ENCODE measurements at places on chromosomes 3 and 15. TPM values are rescaled to one million over a fixed set of nuclear protein-coding genes. Genes with fewer than 3 reads are reported as not detected.

- DNase-seq = no peak
Measured at GRCh38 chr3:175274056-175274455, 414.9 kb downstream of the NAALADL2 start.

GRCh38 chr3:6680119-6680806 is 180.7 kb upstream of the GRM7 start:
- DNase-seq = no peak

DNA sequence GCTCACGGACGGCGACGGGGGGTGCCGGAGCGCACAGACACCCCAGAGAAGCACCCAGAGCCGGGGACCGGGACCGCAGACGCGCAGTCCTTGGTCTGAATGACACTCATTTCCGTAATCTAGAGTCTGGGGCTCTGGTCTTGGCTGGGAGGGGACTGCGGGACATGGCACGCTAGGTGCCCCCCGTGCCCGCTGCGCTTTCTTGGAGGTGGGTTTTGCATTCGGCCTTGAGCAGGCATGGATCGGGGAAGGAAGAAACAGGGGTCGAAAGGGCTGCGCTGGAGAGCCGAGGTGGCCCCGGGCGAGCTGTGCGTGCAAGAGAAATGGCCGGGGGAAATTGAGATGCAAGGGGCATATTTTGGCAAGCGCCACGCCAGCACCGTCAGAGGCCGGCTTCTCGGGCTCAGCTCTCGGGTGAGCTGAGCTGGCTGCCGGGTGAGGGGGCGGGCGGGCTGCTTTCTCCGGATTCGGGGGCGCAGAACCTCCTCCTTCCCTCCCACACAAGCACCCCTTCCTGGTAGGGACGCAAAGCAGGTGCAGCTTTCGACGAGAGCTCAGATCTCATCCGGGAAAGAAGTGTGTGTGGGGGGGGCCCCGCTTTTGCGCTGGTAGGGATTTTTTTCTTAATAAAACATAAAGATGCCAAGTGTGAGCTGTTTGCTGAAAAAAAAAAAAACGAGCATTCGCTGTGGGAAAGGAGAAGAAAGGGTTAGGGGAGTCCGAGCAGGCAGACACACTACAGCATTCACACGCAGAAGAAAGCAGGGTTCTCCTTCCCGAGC is 963 bp upstream of the NTRK3 start:
- no peak for DNase-seq

DNA sequence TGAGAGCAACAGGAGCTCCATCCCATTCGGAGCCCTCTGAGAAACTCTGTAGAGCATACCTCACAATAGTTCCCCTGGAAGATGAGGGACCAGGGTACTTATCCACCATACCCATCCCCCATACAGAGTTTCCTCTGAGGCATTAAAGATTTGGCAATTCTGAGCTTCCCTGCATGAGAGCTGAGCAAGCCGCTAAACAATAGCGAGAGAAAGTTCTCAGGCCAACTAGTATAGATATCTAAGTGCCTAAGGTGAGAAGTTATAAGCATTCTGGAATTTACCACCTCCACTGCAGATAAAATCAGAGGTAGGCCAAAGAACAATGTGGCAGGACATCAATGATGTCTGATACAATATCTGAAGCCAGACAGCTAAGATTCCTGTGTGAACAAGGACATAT is 129.1 kb upstream of the MBNL1 start:
- DNase-seq = no peak

DNA sequence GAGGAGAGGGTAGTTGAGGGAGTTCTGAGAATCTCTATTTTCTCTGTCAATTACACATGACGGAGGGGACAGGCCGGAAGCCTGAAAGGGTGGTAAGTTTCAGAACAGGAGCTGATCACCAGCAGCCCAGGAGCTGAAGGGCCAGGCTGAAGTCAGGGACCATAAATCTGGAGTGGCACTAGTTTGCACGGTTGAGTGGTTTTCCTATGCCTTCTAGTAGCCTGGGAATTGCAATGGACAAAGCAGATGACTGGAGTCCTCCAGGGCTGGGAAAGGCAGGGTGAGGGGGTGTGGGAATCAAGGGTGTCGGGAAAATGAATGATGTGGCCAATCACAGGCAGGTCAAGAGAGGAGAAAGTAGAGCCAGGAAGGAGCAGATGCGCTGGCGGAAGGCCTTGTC is 72.5 kb downstream of the MAGEF1 start:
- DNase-seq = no peak

DNA sequence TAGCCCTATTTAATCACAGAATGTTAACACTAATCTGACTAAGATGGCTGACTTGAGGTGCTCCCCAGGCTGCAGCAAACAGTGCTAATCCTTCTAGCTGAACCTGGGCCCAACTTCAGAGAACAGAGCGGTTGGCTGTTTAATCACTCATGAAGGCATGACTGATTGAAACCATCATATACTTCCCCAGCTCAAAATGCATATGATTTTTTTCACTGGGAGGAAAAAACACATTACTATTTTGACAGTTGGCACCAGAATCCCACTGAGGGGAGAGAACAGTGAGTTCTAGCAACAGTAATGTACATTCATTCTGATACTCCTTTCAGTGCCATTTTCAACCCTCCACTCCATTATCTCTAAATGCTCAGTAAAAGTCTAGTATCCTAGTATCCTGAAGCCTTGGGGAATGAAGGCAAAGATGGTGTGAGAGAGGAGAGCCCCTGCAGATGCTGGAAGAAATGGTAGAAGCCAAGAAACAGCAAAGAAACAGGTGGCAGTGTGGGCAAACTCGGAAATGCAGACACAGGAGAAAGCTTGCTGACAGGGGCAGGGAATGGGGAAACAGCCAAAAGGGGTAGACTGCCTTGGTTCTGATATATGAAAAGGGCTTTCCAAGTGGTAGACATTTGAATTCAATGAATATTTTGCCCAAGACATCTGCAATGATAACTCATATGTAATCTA is 34.4 kb upstream of the CASR start:
- no peak for DNase-seq

DNA sequence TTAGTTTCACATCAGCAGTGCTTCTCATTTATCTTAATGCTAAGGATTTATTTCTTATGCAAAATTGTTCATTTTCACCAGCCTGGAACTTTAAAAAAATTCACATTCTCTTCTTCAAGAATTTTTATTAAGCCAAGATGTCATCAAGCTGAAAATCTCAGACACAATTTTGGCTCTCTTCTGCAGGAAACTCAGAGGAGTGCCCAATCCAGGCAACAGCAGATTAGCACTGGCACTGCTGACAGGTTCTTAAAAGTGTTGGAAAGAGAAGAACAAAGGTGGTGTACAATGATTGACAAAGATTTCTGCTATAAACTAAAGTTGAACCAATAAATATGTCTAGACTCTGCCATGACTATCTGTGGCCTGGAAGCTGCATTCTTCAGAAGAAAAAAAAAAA is 479.5 kb downstream of the FHIT start:
- no peak for DNase-seq

GRCh38 chr15:101063891-101064794 is 145.0 kb downstream of the LRRK1 start:
- DNase-seq = no peak

GRCh38 chr15:30930422-30930821 is 26.7 kb downstream of the FAN1 start:
- DNase-seq = no peak

DNA sequence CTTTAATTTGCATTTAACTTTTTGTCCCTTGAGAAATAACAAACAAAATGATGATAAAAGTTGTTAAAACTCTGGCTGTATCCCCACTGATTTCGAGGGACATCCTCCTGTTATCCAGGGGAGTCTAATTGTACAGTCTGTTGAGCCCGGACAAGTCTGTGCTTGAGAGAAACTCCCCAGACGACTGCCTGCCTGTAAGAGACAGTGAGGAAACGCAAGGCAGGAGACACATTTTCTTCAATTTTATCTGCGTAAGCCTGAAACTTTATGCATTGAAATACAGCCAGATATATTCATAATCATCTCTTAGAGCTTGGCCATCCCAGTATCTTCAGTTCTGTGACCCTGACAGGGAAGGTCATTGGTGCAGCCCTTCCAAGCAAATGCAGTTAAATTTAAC is 97.7 kb downstream of the ROBO2 start:
- no peak for DNase-seq

DNA sequence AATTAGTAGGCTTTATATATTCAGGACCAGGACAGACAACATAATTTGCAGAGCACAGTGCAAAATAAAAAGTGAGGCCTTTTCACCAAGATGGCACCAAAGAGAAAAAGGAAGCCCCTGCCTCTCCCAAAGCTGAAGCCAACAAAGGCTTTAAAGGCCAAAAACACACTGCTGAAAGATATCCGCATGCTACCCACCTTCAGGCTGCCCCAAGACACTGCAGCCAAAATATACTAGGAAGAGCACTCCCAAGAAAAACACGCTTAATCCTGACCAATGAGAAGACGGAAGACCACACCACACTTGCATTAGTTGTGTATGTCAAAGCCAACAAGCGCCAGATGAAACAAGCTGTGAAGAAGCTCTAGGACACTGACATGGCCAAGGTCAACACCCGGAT is 38.0 kb downstream of the PIK3CB start:
- no peak for DNase-seq

DNA sequence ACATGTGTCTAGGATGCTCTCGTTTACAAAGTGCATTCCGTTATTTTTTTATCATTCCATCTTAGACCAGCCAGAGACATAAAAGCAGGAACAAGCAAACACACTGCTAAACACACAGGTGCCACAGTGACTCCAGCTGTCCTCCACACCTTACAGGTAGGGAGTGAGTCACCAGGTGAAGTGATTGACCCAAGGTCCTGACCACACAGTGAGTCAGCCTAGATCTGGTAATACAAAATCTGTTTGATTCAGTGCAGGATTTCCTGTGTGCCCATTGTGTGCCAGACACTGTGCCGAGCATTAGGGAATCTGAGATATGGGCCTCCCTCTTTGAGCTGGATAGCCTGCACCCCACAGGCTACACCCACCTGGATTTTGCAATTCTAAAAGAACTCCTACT is 16.7 kb upstream of the BFSP2 start:
- no peak for DNase-seq

DNA sequence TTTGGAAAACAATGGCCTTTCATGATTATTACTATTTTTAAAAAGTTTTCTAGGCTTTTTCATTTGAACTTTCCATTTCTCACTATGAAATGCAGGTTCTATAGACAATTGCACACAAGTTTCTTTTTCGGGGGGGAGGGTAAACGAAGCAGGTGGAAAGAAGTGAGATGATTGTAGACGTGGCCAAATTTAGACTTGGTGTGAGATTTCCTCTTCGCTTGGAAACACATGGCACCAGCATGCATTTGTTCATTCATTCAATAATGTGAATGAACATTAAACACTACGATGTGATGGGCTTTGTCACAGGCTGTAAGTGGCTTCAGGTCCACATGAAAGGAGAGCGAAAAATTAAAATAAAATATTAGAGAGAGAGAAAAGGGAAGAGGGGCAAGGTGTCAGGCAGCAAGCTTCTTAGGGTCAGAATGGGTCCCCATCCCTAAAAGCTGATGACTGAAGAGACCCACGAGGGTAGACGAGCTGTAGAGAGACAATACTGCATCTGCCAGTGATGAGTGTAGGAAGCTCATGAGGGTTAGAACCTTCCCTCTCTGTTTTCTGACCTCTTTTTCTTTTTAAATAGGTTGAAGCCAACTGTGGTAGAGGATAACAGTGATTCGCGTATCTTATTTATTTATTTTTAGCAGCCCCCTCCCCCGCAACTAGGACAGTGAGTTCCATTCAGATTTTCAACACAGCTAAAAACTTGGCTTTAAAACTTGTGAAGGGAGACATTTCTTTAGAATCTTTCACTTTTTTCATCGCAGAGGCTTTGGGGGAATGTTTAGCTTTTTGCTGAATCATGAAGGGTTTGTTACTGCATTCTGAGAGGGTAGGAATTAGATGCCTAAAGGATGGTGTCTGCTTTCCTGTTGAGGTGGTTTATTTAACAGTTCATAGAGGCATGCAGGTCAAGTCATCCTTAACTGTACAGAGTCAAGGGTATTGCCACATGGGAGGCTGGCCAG is 36.2 kb downstream of the GAP43 start:
- DNase-seq = no peak

DNA sequence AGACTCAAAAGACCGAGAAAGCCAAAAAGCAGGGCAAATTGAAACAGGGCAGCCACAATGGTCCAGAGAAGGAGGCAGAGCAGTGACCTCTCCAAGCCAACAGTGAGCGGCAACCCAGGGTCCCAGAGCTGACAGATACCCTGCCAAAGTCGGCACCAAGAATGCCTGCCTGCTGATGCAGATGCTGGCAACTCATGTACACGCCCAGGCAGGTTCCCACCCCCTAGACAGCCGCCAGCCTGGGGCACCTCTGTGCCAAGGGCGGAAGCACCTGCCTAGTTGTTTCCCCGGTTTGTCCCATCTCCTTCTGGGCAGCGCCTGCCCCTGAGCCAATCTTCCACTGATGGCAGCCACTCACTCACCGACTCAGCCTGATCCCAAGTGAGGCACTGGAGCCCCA is 22.1 kb downstream of the KLHL25 start:
- DNase-seq = no peak

- DNase-seq = no peak
Measured at GRCh38 chr3:40268802-40269524, 40.5 kb upstream of the EIF1B start.

DNA sequence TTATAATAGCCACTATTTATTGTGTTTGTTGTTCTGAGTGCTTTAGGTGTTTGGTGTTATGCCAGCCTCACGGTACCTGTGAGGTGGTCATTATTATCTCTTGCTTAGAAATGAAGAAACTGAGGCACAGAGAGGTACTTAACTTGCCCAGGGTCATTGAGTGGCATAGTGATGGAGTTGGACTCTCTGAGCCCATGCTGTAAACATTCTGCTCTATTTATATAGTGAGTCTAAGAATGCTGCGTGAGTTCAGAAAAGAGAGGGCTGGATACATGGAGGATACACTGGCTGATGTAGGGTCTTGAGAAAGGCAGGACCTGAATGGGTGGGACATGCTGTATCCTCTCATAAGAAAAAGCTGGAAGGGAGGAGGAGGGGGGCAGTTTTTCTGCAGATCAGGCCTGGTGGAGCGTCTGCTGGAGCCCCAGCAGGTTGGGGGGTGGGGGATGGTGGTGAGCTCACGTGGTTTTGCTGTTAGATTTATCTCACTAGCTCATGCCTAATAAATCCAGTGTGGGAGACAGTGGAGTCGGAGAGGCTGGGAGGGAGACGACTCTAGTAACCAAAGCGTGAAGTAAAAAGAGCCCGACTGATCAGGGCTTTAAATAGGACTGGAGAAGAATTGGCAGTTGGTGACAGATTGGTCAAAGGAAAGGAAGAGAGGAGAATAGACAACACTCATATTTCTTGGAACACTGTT is 16.0 kb downstream of the MED12L start:
- DNase-seq = no peak

GRCh38 chr15:80747317-80748053 is 31.7 kb upstream of the CEMIP start:
- DNase-seq = no peak

DNA sequence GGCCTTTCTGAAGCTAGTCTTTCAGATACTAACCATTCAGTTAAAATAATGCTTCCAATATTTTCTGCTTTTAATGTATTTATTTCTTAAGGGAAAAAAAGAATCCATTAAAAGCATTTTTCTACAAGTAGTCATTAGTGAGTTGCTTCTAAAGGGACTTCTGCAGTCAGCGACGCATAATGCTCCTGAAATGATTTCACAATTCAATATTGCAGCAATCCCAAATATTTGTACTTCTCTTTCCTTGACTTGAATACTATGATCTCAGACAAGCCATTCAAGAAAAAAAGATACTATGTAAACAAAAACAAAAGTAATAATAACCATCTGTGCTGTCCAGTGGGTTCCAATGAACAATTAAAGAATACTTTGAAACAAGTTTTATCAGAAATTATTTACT is 681.0 kb downstream of the DIPK2A start:
- no peak for DNase-seq

- no peak for DNase-seq
Measured at GRCh38 chr3:30886888-30887287, 7.6 kb downstream of the GADL1 start.

The PLSCR1 gene
- polyA plus RNA-seq = 82.4 TPM

The GHSR gene
- not detected for polyA plus RNA-seq

The ZXDC gene
- polyA plus RNA-seq = 42.6 TPM

The PGBD4 gene
- 0.97 TPM for polyA plus RNA-seq

Data from left renal pelvis (tissue), 4 donors.